ENCODE measurements at places on chromosomes 13 and 19.
A peak's percentile ranks its signal among the peaks of the same experiment; 100 is the strongest.

DNA sequence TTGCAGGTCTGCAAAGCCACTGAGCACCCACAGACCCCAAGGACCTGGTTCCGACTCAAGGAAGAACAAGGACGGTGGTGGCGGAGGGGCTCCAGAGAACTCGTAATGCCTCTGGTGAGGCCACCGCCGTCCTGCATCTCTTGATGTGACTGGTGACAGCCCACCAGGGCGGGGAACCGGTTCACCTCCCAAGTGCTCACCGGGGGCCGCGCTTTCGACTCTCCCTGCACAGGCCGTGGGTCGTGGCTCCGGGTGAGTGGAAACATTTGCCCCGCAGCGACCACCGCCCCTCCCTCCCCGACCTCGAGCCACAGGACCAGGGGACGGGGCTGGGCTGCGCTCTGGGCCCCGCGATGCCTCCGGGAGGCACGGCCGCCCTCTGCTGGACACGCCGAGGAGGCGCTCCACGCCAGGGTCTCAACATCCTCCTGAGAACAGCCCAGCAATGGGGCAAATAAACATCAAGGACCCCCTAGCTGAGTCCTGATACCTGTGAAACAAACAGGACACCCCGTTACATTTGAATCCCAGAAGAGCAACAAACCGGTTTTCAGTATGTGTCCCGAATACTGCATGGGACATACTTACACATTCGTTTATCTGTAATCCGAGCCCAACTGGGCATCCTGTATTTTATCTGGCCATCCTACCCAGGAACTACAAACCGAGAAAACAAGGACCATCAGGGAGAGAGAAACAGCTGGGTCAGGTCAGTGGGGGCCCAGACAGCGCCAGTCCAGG lies 3.9 kb upstream of the PLPP2 start:
- peak; percentile 27 for DNase-seq

DNA sequence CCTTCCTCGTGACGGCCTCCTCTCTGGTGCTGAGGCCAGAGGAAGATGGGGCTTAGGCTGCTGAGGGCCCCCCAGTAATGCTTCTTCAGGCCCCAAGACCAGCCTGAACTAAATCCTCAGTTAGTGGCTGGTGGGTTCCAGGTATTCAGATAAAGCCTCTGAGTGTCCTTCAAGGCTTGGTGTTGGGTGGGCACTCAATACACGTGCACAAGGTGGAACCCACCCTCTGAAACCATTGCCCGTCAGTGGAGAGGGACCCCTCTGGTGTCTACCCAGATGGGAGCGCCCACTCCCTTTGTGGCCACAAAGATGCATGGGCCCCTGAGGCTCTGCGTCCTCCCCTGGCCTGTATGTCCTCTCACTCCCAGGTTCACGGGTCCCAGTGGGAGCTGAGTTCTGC lies 79.0 kb downstream of the IER2 start:
- no peak for DNase-seq

DNA sequence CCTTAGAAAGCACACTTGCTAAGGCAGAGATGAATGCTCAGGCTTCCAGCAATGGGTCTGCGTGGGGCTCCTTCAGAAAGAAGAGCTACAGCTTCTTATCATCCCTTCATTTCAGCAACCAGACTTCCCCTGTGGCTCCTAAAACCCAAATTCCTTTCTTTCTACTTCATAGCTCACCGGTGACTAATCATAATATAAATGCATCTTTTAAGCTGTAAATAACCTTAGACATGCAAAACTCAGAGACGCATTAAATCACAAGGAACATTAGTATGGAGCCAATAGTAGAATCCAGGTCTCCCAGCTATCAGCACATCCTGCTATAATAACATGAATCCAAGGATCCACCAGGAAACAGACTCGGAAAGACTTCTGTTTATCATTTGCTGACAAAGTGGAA lies 375.6 kb downstream of the COG6 start:
- DNase-seq, result no peak

- no peak for DNase-seq
These were observed 102.8 kb downstream of the EFNB2 start for GRCh38 chr13:106432636-106433035.

DNA sequence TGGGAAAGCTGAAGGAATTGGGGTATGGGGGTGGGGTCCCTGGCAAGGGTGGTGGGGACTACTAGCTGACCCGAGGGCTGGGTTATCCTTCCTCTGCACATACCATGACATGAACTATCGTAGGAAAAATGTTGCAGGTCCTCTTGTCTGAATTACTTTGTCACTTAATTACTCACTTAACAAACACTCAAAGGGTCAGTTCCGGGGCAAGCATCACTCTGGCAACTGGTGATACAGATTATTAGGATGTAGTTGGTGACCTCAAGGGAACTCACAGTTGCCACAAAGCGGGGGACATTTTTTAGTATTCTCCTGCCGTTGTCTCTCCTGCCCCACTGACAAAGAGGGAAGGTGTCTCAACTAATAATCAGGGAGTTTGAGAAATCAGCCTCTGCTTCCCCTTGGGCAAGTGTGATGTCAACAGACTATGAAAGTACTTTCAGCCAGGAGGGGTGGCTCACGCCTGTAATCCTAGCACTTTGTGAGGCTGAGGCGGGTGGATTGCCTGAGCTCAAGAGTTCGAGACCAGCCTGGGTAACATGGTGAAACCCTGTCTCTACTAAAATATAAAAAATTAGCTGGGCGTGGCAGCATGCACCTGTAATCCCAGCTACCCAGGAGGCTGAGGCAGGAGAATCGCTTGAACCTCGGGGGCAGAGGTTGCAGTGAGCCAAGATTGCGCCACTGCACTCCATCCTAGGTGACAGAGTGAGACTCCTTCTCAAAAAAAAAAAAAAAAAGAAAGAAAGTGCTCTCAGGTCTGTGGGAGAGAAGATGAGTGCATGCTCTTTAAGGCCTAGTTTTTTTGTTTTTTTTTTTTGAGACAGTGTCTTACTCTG lies 10.3 kb downstream of the DNAJB1 start:
- DNase-seq, result no peak

- peak; percentile 40 for DNase-seq
These were observed 15.7 kb upstream of the B3GNT3 start for GRCh38 chr19:17778968-17779929.

GRCh38 chr13:20877902-20878301 lies 24.6 kb downstream of the XPO4 start:
- DNase-seq, result peak; percentile 26

DNA sequence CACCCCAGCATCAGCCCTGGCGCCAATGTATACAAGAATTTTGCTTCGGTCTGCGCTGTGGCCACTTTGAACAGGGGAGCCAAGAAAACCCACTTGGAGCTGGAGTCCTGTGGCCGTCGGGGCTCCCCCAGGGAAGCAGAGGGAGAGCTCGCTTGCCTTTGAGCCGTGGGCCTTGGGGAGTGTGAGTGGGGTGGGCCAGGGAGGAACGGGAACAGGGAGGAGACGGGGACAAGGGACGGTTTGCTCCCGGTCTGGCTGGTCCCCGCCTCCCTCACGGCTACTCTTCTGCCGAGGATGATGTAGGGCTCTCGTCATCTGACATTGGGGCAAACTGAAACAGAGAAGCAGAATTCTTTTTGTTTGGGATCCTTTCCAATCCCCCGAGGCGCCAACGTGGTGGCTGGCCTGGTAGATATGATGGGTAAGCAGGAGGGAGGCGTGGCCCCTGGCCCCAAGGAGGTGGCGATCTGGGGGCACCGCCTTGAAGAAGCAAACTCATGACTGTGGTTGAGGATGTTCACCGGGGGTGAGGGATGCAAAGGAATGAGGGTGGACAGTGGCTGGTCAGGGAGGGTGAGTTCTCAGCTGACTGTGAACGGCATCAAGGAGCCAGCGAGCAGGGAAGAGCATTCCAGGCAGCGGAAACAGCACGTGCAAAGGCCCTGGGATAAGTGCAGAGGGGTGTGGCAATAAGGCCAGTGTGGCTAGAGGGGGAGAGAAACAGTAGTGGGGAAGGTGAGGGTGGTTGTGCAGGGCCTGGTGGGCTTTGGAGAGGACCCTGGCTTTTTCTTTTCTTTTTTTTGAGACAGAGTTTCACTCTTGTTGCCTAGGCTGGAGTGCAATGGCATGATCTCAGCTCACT lies 10.9 kb upstream of the SPC24 start:
- no peak for DNase-seq

DNA sequence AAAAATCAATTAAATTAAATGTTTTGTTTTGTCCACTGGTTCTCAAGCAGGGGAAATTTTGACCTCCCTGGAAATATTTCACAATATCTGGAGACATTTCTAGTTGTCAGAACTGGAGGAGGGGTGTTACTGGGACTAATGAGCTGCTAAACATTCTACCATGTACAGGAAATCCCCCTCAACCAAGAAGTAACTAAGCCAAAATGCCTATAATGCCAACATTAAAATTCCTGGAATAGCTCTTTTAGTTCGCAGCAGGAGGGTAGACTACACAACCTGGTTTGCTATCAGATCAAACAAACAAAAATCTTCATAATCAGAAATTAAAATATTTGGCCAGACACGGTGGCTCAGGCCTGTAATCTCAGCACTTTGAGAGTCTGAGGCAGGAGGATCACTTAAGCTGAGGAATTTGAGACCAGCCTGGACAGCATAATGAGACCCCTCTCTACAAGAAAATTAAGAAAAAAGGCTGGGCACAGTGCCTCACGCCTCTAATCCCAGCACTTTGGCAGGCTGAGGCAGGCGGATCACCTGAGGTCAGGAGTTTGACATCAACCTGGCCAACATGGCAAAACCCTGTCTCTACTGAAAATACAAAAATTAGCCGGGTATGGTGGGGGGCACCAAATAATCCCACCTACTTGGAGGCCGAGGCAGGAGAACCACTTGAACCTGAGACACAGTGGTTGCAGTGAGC lies 13.7 kb upstream of the SMARCA4 start:
- DNase-seq, result no peak

DNA sequence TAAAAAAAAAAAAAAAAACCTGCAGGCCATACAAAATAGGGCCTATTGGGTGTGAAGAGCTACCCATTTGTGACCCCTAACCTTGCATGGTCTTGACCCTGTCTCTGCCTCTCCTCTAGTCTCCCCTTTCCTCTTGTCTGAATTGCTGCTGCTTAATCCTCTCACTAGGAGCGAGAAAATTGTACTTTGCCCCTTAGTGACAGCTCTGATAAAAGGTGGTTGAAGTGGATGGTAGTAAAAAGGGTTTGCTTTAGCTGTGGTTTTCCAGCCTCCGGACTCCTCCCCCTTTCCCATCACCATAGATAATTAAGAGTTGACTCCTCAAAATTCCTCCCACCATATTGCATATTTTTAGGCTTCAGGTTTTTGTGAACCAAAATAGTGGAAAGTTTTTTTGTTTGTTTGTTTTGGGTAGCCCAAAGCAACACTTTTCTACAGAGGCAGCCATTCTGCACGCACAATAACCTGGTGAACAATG lies 23.5 kb downstream of the ACTN4 start:
- DNase-seq, result no peak

GRCh38 chr19:1757468-1758230 lies 4.3 kb downstream of the ONECUT3 start:
- no peak for DNase-seq

DNA sequence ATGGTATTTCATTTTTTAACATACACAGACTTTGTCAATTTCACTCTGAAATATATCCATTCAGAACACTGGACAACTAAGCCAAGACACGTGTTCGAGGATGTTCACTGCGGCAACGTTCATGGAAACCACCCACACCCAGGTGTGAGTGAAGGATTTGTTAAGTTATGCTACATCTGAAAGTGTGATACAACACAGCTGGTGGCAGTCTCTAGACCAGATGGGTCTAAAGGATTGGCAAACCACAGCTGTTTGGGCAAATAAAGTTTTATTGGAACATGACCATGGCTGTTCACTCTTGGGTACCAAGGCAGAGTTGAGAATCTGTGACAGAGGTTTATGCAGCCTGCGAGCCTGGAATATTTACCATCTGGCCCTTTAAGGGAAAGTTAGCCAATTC lies 12.0 kb downstream of the SLC7A9 start:
- no peak for DNase-seq

DNA sequence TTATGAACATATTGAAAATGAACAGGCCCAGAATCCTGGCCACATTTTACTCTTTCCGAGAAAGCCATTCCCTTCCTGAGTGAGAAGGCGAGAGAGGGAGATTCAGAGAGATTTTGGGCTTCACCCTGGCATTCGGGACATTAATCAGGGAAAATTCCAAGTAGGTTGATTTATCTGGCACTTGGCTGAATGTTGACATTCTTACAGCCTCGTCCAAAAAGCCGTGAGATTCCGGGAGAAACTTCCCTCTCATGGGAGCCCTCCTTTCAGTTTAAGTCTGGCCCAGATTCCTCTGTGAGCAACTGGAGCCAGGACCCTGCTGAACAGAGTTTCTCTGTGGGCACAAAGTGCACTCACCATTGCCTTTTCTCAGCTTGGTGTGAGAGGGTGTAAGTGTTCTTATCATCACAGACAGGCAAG lies 129.2 kb upstream of the PEG3 start:
- no peak for DNase-seq

- no peak for DNase-seq
These were observed 188.5 kb upstream of the HTR2A start for GRCh38 chr13:47085346-47085745.

DNA sequence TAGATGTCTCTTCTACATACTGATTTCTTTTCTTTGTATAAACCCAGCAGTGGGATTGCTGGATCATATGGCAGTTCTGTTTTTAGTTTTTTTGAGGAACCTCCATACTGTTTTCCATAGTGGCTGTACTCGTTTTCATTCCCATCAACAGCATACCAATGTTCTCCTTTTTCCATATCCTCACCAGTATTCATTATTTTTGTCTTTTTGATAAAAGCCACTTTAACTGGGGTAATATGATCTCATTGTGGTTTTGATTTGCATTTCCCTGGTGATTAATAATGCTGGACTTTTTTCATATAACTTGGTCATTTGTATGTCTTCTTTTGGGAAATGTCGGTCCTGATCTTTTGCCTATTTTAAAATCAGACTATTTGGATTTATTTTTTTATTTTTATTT lies 108.5 kb downstream of the PAN3 start:
- no peak for DNase-seq

DNA sequence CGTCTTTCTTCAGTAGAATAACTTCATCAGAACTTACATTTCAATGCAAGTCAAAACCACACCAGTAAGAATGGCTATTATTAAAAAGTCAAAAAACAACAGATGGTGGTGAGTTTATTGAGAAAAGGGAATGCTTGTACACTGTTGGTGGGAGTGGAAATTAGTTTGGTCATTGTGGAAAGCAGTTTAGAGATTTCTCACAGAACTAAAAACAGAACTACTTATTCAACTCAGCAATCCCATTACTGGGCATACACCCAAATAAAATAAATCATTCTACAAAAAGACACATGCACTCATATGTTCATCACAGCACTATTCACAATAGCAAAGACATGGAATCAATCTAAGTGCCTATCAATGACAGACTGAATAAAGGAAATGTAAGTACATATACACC lies 231.2 kb downstream of the NHLRC3 start:
- no peak for DNase-seq

Data from NB4 (cell line).